ENCODE measurements at places on chromosomes 11 and 22.

DNA sequence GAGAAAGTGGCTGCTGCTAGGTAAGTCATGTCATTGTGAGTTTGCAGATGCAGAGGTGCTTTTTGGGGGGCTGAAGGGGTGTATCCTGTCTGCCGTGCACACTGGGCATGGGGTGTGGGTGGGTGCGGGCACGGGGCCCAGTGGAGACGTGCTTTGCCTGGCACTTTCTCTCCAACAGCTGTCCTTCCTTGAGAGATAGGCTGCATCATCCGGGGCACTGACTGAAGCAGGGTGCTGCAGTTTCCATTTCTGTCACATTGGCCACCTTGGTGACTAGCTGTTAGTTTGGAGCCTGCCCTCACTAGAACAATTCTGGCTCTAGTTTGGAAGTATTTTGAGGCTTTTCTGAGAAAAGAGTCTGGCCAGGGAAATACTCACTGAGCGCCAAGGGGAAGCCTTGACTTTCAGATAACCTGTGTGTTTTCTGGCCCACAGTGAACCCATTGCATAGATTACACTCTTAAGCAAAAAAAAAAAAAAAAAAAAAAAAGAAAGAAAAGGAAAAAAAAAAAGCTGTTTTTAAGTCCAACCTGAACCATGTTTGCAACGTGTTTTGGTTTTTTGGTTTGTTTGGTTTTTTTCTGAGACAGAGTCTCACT, 219.2 kb downstream of the NAV2 start:
- no peak for DNase-seq

DNA sequence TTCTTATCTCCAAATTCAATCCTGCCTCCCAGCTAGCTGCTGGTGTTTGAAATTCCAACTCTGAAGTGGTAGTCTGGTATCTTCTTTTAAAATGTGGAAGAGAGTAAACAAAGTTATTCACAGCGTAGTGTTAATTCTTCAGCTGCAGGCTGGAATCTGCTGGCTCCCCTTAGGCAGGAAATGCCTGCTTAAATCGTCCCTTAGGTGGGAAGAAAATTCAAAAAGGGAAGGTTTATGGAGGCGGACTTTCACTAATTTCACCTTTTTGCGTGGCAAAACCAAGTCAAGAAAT, 439.0 kb upstream of the CCDC90B start:
- DNase-seq = no peak

DNA sequence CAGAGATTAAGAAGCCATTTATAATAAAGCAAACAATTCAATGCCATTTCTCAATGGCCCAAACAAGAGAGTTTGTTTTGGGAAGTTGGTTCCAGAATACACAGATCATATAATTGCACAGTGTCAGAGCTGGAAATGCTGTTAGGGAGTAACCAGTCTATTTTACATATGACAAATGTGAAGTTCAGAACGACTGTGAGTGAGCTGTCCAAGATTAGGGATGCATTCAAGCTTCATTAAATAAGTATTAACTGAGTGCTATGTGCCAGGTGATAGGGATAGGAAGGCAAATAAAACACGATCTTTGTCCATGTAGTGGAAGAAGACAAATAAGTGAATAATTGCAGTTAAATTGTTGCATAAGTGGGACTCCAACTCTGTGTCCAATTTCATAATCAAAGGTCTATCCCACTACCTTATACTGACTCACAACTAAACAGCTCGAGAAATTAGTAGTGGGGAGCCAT, 33.1 kb upstream of the PICALM start:
- DNase-seq = no peak

- no peak for DNase-seq
Observed at GRCh38 chr11:73989156-73989555, 6.5 kb upstream of the UCP2 start.

DNA sequence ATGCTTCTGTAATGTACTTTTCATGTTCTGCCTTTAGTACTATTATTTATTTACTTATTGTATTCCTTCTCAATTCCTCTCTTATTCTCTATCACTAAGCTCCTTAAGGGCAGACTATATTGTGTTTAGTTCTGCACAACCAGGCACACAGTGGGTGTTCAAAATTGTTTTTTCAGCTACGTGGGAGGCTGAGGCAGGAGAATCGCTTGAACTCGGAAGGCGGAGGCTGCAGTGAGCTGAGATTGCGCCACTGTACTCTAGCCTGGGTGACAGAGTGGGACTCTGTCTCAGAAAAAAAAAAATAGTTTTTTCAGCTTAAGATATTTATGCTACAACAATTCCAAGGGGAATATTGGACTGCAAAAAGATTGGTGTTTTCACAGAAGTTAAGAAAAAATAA, 17.4 kb upstream of the DDX17 start:
- no peak for DNase-seq

Measured in CD4-positive, alpha-beta T cell (primary cell).